ENCODE measurements at places on chromosomes 12 and 14. TPM values are rescaled to one million over a fixed set of nuclear protein-coding genes. Genes with fewer than 3 reads are reported as not detected.

- H3K27me3 ChIP-seq, result no peaks in the 10 kb centered on the region
- H3K4me3 ChIP-seq, result peak overlapping the region; percentile 66
- H3K36me3 ChIP-seq, result no peaks in the 10 kb centered on the region
- no peak overlapping the region for H3K27ac ChIP-seq
Measured at GRCh38 chr14:69573831-69574262, 824 bp downstream of the CCDC177 start.

DNA sequence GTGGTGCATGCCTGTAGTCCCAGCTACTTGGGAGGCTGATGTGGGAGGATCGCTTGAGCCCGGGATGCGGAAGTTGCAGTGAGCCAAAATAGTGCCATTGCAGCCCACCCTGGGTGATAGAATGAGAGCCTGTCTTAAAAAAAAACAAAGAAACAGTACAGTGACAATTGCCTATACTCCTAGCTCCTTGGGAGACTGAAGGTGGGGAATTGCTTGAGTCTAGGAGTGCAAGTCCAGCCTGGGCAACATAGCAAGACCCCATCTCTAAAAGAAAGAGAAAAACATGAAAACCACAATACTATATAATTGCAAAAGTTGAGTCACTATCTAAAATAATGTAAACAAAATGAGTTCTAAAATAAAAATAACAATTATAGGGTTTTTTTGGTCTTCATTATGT is 20.0 kb downstream of the KLC1 start:
- DNase-seq, result no peak
- H3K27ac ChIP-seq, result no peak overlapping the region
- no peaks in the 10 kb centered on the region for H3K36me3 ChIP-seq
- H3K4me3 ChIP-seq, result no peak overlapping the region
- H3K4me1 ChIP-seq, result peaks cover 33% of the 10 kb centered on the region

- H3K27me3 ChIP-seq, result peaks cover 4% of the 10 kb centered on the region
- H3K4me1 ChIP-seq, result no peaks in the 10 kb centered on the region
- H3K36me3 ChIP-seq, result no peaks in the 10 kb centered on the region
- H3K4me3 ChIP-seq, result no peak overlapping the region
Measured at GRCh38 chr12:112837629-112838197, 46.2 kb downstream of the RPH3A start.

GRCh38 chr14:74219277-74220205 is 19.7 kb upstream of the VSX2 start:
- H3K4me3 ChIP-seq, result no peak overlapping the region
- no peaks in the 10 kb centered on the region for H3K27me3 ChIP-seq
- no peak overlapping the region for H3K27ac ChIP-seq

DNA sequence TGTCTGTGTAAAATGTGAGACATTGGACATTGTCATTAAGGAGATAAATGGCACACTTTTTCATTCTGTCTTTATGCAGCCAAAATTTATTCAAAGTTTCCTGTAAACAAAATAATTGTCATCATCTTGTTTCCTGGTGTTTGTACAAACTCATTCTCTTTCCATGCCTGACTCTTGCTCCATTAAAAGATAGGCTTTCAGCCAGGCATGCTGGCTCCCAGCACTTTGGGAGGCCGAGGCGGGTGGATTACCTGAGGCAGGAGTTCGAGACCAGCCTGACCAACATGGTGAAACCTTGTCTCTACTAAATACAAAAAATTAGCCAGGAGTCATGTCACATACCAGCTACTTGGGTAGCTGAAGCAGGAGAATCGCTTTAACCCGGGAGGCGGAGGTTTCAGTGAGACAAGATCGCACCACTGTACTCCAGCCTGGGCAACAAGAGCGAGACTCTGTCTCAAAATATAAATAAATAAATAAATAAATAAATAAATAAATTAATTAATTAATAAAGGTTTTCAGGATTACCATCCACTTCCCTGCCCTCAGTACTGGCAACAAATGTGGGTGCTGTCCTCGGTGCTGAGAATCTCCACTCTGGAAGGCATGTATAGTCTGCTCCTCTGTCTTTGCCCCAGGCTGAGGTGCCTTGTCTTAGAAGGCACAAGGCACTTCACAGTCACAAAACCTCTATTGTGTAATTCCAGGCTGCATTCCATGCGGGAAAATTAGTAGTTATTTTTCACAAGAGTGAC is 83.2 kb downstream of the PAH start:
- no peak overlapping the region for H3K4me3 ChIP-seq
- no peak overlapping the region for H3K27ac ChIP-seq
- DNase-seq, result no peak
- no peaks in the 10 kb centered on the region for H3K4me1 ChIP-seq
- no peaks in the 10 kb centered on the region for H3K27me3 ChIP-seq
- H3K36me3 ChIP-seq, result no peaks in the 10 kb centered on the region

GRCh38 chr12:46209914-46210872 is 58.6 kb downstream of the SLC38A1 start:
- DNase-seq, result peak; percentile 37
- H3K27me3 ChIP-seq, result no peaks in the 10 kb centered on the region
- H3K27ac ChIP-seq, result peak overlapping the region; percentile 67

DNA sequence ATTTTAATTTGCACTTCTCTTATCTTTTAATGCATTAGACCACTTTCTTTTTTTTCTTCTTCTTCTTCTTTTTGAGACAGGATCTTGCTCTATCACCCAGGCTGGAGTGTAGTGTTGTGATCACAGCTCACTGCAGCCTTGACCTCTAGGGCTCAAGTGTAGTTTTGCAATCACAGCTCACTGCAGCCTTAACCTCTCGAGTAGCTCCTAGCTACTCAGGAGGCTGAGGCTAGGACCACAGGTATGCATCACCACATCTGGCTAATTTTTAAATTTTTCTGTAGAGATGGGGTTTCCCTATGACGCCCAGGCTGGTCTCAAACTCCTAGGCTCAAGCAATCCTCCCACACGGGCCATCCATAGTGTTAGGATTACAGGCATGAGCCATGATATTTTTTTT is 12.7 kb downstream of the TMED8 start:
- H3K4me3 ChIP-seq, result no peak overlapping the region
- no peak overlapping the region for H3K27ac ChIP-seq
- no peak for DNase-seq

DNA sequence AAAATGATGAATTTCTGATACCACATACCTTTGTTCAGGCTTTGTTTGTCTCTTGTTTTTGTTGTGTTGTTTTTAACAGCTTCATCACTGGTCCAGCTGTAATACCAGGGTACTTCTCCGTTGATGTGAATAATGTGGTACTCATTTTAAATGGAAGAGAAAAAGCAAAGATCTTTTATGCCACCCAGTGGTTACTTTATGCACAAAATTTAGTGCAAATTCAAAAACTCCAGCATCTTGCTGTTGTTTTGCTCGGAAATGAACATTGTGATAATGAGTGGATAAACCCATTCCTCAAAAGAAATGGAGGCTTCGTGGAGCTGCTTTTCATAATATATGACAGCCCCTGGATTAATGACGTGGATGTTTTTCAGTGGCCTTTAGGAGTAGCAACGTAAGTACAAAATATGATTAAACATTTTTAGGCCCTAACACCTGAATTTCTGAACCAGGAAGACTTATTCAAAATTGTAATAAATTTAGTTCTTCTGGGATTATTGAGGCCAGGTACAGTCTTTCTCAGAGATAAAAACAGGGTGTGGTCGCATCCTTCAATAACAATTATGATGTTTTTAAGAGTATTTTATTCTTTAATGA is 22.4 kb downstream of the RXYLT1 start:
- H3K27me3 ChIP-seq, result no peaks in the 10 kb centered on the region
- no peak for DNase-seq
- H3K36me3 ChIP-seq, result peaks cover 16% of the 10 kb centered on the region

DNA sequence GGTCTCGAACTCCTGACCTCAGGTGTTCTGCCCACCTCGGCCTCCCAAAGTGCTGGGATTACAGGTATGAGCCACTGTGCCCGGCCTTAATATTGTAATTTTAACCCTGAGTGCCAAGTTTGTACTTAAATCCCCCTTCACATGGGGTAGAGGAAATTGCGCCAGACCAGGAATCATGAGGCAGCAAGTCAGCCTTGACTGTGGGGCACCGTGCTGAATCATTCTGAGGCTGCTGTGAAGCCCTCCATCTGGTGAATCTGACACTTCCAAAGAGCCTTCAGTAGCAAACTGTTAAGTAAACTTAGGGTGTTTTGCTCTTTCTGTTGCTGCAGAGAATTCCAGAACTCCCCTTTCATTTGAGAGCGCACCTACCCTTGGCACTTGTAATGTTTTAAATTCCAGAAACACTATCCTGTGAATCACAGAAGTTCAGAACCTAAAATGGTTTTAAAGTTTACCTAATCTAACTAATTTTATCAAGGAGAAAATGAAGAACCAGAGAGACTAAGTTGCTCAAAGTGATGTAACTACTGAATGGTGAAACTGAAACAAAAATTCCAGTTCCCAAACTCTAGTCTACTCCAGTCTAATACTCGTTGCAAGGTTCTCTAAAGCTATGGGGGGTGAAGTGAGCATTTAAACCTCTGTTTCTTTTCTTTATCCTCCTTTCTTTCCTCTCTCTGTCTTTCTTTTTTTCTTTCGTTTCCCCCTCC is 7.5 kb downstream of the HEBP1 start:
- DNase-seq, result peak; percentile 35
- H3K36me3 ChIP-seq, result peaks cover 20% of the 10 kb centered on the region
- H3K4me1 ChIP-seq, result peaks cover 9% of the 10 kb centered on the region

GRCh38 chr14:72178517-72178916 is 246.3 kb downstream of the RGS6 start:
- no peak for DNase-seq
- no peaks in the 10 kb centered on the region for H3K27me3 ChIP-seq
- H3K4me1 ChIP-seq, result no peaks in the 10 kb centered on the region
- H3K27ac ChIP-seq, result no peak overlapping the region

- peaks cover 5% of the 10 kb centered on the region for H3K4me1 ChIP-seq
- H3K4me3 ChIP-seq, result peak overlapping the region; percentile 84
- peak overlapping the region; percentile 89 for H3K27ac ChIP-seq
- no peak for DNase-seq
- no peaks in the 10 kb centered on the region for H3K36me3 ChIP-seq
Measured at GRCh38 chr14:32200368-32201192, 1.3 kb upstream of the RNU6-7 start.

DNA sequence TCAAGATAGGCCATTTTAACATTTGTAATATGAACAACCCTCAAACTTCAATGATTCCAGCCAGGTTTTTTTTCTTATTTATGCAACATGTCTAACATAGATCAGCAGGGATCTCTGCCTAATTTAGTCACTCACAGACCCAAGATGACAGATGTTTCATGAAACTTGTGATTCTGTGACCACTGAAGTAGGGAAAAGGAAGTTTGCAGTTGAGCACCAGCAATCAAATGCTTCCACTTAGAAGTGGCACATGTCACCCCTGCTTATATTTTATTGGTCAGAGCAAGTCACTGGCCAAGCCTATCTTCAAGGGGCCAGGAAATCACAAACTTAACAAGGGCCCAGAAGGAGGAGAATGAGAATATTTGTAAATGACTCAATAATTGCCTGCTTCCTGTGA is 150.6 kb downstream of the BCAT1 start:
- H3K27ac ChIP-seq, result no peak overlapping the region
- DNase-seq, result no peak
- H3K36me3 ChIP-seq, result no peaks in the 10 kb centered on the region
- no peaks in the 10 kb centered on the region for H3K27me3 ChIP-seq

- no peaks in the 10 kb centered on the region for H3K36me3 ChIP-seq
- no peak for DNase-seq
- H3K27me3 ChIP-seq, result no peaks in the 10 kb centered on the region
- H3K4me1 ChIP-seq, result no peaks in the 10 kb centered on the region
- H3K4me3 ChIP-seq, result no peak overlapping the region
- no peak overlapping the region for H3K27ac ChIP-seq
Measured at GRCh38 chr12:3631759-3632158, 121.2 kb downstream of the CRACR2A start.

- H3K36me3 ChIP-seq, result no peaks in the 10 kb centered on the region
- DNase-seq, result no peak
- H3K4me1 ChIP-seq, result peaks cover 4% of the 10 kb centered on the region
- H3K27me3 ChIP-seq, result no peaks in the 10 kb centered on the region
Measured at GRCh38 chr12:103834942-103835341, 6.1 kb downstream of the NT5DC3 start.

DNA sequence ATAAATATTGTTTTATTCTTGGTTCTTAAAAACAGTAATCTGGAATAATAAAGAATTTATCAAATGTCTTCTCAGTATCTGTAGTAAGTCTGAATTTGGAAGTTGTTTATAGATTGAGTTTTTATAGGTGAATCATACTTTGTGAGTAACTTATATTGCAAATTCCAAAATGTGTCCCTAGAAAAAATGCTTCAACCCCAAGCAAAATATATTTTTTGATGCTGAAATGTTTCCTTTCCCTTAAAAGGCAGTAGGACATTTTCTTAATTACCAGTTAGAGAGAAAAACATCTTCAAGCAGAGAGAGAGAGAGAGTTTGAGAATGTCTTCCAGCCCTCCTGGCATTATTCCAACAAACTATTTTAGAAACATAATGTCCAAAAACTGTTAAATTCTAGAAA is 37.9 kb downstream of the PELI2 start:
- H3K27ac ChIP-seq, result no peak overlapping the region
- no peaks in the 10 kb centered on the region for H3K36me3 ChIP-seq
- no peak overlapping the region for H3K4me3 ChIP-seq
- no peaks in the 10 kb centered on the region for H3K27me3 ChIP-seq

DNA sequence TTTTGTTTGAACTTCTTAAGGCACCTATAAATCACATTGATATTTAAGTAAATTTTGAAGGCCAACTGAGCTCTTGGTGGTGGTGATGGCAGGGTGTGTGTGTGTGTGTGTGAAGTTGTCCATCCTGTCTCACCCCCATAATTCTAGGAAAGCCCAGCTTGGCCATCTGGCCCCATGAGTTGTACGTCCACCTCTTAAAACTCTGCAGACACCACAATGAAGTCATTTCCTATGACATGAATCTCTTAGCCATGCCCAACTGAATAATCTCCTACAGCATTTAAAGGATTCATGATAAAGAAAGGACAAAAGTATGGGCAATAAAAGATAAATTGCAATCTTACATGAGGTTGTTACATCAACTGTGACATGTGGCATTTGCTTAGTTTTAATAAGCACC is 123.4 kb downstream of the TTC7B start:
- H3K27me3 ChIP-seq, result no peaks in the 10 kb centered on the region
- no peaks in the 10 kb centered on the region for H3K36me3 ChIP-seq
- peak overlapping the region; percentile 31 for H3K4me3 ChIP-seq
- peaks cover 68% of the 10 kb centered on the region for H3K4me1 ChIP-seq

- no peaks in the 10 kb centered on the region for H3K36me3 ChIP-seq
- H3K4me1 ChIP-seq, result no peaks in the 10 kb centered on the region
- H3K27me3 ChIP-seq, result no peaks in the 10 kb centered on the region
- no peak overlapping the region for H3K4me3 ChIP-seq
- peak; percentile 52 for DNase-seq
Measured at GRCh38 chr12:67630373-67631088, 18.0 kb upstream of the DYRK2 start.

TAS2R42 gene
- total RNA-seq, result not detected

PLCZ1 gene
- total RNA-seq, result not detected

PLBD1 gene
- 6.5 TPM for total RNA-seq

FGF6 gene
- total RNA-seq, result 4.1 TPM

OR6C2 gene
- total RNA-seq, result not detected

DCP1B gene
- 9.9 TPM for total RNA-seq

PHETA1 gene
- 6.4 TPM for total RNA-seq

MDM2 gene
- total RNA-seq, result 79.7 TPM

CMTM5 gene
- not detected for total RNA-seq
